Mesothelial cell of epicardium (in vitro differentiated cells): ENCODE measurements at places on chromosomes 11 and 22. TPM values are rescaled to one million over a fixed set of nuclear protein-coding genes. Genes with fewer than 3 reads are reported as not detected.

DNA sequence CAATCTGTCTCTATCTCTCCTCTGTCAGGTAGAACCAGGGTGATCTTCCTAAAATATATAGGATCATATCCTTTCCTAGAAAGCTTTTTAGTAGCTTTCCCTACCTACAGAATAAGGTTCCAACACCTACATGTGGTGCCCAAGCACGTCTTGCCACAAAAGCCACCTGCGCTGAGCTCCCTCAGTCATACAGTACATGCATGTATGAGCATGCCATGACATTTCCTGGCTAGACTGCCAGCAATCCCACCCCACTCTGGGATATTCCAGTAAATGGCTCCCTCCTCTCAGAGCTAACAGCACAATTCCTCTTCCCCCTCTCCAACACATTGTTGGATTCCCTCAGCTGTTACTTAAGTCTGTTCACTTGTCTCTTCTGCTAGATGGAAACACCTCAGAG is 398.0 kb downstream of the TENM4 start:
- DNase-seq, result no peak

- no peak for DNase-seq
Observed at GRCh38 chr11:101574886-101575285, 8.9 kb downstream of the TRPC6 start.

OR51I1 gene
- 0.50 to 0.93 TPM (median 0.63 TPM) in 3 replicates for total RNA-seq

TRIM48 gene
- total RNA-seq, result not detected in 3 replicates

TMEM86A gene
- total RNA-seq, result 6.6 to 7.9 TPM (median 7.4 TPM) in 3 replicates

DNA sequence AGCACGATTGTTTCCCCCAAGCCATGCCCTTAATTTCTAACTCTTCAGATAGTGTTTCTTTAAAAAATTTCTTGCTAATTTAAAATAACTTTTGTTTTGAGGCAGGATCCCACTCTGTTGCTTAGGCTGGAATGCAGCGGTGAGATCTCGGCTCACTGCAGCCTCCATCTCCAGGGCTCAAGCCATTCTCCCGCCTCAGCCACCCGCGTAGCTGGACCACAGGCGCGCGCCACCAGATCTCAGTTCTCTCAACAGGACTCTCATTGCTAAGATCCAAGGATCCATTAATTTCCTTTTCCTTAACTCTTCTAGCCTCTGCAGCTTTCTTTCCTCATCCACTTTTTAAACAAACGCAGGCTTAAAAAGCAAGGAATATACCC is 327 bp upstream of the MED17 start:
- DNase-seq, result no peak

ARHGAP20 gene
- total RNA-seq, result 8.4 to 9.0 TPM (median 8.9 TPM) in 3 replicates

TIMM10B gene
- 34.0 to 37.2 TPM (median 36.4 TPM) in 3 replicates for total RNA-seq

GRCh38 chr11:22684082-22684481 is 17.7 kb downstream of the GAS2 start:
- no peak for DNase-seq

- no peak for DNase-seq
Observed at GRCh38 chr11:71114124-71114851, 138.1 kb downstream of the SHANK2 start.

LRRC55 gene
- total RNA-seq, result 11.5 to 14.7 TPM (median 13.2 TPM) in 3 replicates

KCNJ4 gene
- 2.5 to 2.8 TPM (median 2.6 TPM) in 3 replicates for total RNA-seq

- DNase-seq, result no peak
Observed at GRCh38 chr11:108558222-108558621, 35.3 kb downstream of the EXPH5 start.
